Fibroblast of mammary gland (primary cell): ENCODE measurements at places on chromosomes 2 and 18.

GRCh38 chr18:73461038-73461779 lies 593.4 kb upstream of the NETO1 start:
- DNase-seq = no peak

DNA sequence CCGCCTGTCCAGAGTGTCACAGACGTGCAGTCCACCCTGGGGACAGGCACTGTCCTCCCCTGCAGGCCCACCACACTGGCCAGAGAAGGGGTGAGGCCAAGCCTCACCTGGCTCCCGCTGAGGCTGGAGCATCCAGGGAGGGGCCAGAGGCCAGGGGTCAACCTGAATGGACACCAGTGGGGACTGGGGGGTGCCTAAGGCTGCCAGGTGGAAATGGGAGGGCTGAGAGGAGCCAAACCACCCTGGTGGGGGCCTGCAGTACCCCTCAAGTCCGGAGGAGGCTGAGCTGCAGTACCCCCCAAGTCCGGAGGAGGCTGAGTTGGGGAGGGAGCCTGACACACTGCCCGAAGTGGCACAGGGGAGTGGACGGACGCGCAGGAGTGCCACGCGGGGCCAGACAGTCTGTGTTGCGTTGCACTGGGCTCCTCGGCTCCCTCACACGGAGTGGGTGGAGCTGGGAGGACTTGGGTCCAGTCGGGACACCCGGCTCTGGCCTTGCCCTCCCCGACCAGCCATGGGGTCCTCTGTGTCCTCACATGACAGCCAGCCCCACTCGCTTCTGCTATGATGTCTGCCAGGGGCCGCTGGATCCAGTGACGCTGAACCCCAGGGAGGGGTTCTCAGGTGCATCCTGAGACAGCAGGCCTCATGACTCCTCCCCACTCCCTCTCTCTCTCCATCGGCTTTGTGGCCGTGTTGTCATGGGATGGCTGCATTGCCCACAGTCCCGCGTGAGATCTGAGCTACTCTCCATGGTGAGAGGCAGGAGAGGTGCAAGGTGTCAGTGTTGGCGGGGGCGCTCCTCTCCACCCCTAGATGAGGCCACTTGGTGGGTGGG lies 22.3 kb upstream of the GPC1 start:
- DNase-seq = no peak

DNA sequence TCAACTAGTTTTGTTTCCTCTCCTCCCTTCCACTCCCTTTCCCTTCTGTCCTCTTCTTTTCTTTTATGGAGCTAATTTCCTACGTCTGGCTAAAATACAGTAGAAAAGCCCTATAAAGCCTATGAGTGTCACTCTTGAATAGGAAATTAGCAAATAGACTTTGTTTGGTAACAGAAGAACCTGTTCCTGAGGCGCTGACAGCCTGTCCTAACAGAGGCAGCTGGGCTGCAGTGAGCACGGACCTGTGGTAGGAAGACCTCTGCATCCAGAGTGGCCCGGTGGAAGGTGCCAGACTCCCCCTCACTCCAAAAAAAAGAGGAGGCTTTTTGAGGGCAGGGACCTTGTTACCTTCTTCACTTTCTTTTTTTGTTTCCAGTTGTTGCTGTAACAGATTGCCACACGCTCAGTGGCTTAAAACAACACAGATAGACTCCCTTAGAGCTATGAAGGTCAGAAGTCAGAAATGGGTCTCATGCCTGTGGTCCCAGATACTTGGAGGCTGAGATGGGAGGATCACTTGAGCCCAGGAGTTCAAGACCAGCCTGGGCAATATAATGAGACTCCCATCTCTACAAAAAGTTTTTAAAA lies 81.2 kb upstream of the TXNDC2 start:
- no peak for DNase-seq

DNA sequence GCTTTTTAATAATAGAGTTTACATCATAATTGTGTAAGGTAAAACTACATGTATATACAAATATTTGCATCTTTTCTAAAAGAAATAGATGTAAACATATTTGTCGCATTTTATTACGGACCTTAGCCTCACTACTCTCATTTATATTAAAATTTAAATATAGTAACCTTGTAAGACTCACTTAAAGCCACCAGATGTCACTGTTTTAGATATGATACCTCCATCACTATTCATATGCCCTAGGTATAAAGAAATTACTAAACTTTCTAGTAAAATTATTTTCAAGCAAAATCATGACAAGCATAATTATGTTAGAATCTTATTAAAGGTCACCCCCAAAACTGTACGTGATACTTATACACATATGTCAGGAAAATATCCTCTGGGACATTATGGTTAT lies 674.3 kb upstream of the REG3G start:
- DNase-seq = no peak

DNA sequence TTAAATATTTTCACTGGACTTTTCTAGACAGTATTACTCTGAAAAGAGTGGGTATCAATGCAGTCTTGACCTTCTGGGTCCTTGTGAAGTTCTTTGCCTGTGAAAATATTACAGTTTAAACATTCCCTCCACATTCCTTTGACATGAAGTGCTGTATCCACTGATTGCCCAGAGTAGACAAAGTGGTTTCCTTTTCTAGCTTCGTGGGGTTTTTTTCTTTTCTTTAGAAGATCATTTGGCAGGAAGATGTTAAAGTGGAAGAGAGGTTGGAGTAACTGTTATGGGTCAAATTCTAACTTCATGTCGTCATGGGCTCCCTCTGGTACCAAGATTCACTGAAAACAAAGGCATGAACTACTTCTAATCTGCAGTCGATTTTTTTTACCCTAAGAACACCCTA lies 496.9 kb downstream of the EPHA4 start:
- DNase-seq = no peak

DNA sequence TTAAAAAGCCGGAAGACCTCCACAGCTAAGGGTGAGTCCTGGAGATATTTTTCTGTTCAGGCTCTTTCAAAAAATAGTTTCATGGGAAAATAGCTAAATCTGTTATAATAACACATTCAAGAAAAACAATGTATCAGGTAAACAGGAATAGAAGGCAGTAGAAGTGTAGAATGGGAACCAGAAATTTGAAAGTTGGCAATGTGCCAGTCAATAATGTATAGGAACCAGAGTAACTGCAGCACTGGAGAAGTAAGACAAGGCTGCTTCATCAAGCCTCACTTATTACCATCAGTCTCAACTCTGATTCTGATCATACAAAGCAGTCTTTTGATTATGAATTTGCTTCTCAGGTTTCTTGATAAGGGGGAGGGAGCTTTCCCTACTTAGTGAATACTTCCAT lies 81.4 kb upstream of the VRK2 start:
- no peak for DNase-seq

GRCh38 chr2:235642446-235643098 lies 148.7 kb downstream of the AGAP1 start:
- DNase-seq = peak; percentile 79

GRCh38 chr2:161033059-161033660 lies 127.1 kb upstream of the TANK start:
- DNase-seq = peak; percentile 38

GRCh38 chr2:61660511-61661388 lies 122.6 kb upstream of the XPO1 start:
- DNase-seq = no peak

DNA sequence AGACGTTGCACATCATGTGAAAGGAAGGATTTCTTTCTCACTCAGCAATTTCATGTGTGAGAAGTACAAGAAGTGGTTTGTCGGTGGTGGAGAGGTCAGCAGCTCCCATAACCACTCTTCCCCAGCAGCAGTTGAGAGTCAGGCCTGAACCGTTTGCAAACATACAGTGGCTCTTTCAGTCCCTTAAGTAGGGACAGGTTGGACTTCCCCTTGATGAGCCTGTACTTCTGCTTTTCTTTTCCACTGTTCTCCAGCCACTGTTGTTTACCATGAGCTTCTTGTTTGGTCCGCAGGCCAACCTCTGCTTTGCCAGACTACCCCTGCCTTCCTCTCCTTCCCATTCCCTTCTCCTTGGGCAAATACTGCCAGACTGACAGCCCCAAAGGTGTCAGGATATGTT lies 391.3 kb upstream of the CELF4 start:
- no peak for DNase-seq

DNA sequence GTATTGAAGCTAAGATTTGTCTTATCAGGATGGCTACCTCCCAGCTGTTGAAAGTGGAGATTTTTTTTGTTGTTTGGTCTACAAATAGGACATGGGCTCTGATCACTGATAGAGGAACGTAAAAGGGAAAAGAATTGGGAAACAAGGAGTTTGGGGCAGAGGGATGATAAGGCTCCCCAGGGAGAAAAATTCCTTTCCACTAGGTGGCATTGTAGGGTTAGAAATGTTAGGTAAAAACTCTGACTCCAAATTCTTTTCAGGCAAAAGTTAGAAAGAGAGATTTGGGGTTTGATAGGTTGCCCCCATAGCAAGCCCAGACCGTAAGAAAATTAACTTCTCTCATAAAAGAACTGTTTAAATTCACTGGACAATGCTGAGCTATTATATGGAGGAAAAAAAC lies 19.8 kb downstream of the CMPK2 start:
- DNase-seq = no peak

- no peak for DNase-seq
Measured at GRCh38 chr2:144582651-144583380, 62.9 kb upstream of the ZEB2 start.

- peak; percentile 6 for DNase-seq
Measured at GRCh38 chr2:48247206-48247605, 282.7 kb upstream of the STON1 start.

DNA sequence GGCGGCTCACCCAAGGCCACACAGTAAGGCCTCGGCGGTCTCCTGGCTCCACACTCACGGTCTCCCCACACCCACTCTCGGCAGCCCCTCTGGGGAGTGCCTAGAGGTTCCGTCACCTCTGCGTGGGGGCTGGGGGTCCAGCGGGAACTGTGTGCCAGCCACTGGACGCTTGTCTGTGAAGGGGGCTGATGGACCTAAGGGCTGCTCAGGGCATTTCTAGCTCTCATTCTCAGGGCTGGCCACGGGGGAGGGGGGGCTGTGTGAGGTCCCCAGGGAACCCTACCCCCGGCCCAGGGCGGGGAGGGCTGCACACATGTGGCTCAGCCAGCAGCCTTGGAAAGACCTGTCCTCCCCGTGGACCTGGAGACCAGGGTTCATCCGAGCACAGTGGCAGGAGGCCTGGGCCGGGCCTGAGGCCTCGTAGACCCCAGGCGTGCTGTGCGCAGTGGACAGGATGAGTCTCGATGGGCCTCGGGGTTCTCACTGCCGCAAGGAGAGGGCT lies 27.1 kb upstream of the ODC1 start:
- no peak for DNase-seq

- no peak for DNase-seq
Measured at GRCh38 chr2:71419976-71420375, 33.4 kb upstream of the DYSF start.

DNA sequence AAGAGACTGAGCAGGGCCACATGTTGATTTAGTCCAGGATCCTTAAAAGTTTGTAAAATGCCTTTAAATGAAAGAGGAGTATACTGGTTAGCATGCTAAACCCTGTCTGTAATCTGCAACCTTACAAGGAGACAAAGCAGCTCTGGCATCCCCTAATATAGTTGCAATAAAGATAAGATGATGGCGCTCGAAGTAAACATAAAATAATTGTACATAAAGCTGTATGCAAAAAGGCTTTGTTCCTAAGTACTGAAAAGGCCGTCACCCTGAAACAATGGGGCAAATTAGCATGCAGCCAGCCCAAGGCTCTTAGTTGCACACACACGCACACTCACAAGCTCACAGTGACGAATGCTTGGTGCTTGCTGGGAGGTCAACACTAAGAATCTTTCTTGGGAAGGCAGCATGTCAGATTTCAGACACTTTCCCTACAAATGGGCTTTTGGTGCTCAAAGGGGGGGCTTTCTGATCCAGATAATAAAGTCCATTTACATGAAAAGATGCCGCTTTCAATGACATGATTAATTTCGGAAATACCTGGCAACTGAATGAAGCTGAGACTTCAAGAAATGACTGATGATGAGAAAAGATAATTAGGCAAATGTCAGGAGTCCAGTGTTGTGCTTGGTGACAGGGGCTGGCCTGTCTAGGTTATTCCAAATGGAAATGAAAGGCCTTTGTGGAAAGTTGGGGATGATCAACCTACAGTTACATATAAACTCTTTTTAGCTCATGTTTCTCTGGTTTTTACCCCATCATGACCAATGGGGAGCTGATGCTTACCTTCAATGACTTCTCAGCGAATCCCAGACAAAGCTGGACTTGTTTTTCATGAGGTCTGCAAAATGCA lies 370.3 kb downstream of the MEIS1 start:
- no peak for DNase-seq

DNA sequence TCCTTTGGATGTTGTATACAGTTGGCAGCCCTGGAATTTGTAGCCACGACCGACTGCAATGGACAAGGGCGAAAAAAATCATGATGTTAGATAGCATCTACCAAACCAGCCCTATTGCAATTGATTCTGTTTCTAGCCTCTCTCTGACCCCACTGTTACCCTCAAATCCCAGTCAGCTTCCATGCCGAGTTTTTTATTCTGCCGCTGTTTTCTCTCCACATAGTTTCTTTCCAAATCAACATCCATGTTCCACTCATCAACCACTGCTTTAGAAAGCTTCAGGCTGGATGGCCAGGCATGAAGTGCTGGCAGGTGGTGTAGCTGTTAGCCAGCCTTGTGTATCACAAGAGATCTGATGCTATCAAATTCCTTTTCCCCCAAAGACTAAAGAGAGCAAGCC lies 272.8 kb downstream of the FIGN start:
- no peak for DNase-seq

DNA sequence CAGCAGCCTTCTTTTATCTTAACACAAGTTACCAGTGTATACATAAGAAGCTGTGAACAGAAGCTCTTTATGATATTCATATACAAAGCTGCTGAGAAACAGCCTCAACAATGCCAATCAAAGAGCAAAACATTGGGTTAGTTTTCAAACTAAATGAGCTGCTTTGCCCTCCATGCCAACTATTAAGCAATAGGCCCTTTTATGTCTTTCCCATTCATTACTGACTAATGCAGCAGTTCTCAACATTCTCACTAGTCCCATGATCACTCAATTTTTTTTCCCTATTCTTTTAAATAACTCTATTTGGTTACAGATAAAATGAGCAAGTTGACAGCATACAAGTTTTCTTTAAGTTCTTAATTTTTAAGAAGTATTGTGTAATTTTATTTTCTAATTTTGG lies 57.9 kb upstream of the FRZB start:
- peak; percentile 68 for DNase-seq

- peak; percentile 80 for DNase-seq
Measured at GRCh38 chr2:183063083-183063482, 15.5 kb upstream of the DUSP19 start.

GRCh38 chr2:86274265-86274917 lies 63.0 kb downstream of the REEP1 start:
- peak; percentile 80 for DNase-seq

DNA sequence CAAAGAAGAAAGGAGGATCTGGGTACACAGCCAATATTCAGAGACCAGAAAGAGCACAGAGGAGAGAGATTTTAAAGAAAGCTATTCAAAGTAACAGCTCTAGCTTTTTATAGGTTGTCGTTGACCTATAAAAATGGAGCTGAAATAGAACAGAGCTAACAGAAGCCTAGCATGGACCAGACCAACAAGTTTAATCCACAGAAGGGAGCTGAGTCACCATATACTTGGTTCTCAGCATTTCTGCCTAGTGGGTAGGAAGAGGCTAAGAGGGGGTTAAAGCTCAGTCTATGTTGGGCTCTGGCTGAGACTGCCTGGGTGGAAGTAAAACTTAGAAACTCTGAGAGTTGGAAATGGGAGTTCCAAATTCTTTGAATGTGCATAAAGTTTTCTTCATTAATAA lies 678.0 kb upstream of the CDH2 start:
- peak; percentile 27 for DNase-seq
